ENCODE measurements at places on chromosomes 7 and 10.
A peak's percentile ranks its signal among the peaks of the same experiment; 100 is the strongest.

- no peak for DNase-seq
Observed at GRCh38 chr7:84108119-84108518, 86.5 kb downstream of the SEMA3A start.

GRCh38 chr7:156397249-156397648, 243.3 kb upstream of the RNF32 start:
- DNase-seq = no peak

- peak; percentile 37 for DNase-seq
Observed at GRCh38 chr10:102710609-102711008, 3.6 kb downstream of the ARL3 start.

DNA sequence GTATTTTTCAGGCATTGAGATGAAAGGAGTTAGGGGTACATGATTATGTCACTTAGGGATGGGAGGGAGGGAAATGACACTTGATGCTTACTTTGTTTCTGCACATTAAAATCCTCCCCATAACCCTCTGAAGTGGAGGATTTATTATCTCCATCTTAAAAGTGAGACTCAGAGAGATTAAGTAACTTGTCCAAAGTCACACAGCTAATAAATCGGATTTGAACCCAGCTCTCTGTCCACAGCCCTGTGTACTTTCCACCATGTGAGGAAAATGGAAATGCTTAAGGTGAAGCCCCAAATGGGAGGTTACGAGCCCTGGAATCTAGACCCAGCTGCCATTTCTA, 58.6 kb downstream of the HK1 start:
- no peak for DNase-seq

DNA sequence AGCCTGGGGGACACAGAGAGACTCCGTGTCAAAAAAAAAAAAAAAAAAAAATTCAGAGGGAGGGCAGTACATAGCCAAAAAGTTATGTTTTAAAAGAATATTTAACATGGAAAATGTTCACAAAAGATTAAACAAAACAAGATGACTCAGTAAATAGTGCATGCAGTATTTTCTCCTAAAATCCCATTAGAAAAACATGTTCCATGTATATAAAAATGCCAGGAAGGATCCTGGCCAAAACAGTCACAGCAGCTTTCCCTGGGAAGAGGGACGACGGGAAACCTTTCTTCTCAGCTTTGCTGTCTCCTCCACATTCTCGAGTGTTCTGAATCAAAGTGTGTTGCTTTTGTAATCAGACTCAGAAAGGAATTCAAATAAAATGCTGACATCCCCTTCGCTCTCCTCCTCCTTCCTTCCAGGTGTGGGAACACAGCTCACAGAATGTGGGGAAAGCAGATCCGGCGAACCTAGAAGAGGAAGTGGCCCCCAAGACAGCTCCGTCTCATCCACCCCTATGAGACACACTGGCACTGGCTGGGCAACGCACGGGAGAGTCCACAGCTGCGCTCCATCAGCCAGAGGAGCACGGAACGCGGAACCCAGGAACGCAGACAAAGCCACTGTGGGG, 139.4 kb downstream of the MAD1L1 start:
- DNase-seq = no peak

DNA sequence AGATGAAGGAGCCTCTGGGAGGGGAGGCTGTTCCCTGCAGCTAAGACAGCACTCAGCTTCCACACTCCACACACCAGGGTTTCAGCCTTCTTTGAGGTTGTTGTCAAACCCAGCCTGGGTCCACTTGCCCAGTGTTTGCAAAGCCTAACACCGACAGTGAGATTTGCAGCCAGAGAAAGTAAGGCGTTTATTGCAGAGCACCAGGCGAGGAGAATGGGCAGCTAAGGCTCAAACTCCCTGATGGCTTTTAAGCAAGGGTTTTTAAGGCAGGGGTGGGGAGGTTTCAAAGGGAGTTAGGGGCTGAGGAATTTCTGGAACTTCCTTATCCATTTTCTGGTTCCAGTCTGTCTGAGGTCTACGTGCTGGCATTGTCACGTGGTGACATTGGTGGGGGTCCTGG, 4.7 kb upstream of the ZNF775 start:
- DNase-seq = no peak

- no peak for DNase-seq
Observed at GRCh38 chr10:126518218-126519080, 130.2 kb upstream of the ADAM12 start.

DNA sequence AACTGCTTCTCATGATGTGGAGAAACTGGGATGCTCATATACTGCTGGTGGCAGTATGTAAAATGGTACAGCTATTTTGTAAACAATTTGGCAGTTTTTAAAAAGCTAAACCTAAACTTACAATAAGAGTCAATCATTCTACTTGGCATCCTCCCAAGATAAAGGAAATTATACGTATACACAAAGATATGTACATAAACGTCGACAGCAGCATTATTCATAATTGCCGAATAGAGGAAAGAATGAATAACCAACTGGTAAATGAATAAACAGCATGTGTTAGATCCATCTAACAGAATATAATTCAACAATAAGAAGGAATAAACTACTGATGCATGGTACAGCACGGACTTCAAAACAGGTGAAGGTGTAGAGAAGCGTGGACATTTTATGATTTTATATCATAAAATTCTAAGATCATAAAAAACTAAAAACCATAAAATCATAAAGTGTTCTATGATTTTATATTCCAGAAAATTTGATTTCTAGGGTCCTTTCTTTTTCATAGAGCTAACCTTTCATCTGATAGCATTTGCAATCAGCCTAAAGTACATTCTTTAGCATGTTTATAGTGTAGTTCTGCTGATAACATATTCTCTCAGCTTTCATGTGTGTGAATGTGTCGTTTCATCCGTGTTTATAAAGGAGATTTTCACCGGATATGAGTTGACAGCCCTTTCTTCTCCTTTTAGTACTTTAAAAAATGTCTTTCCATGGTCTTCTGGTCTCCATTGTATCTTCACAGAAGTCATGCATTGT, 261.5 kb downstream of the DIP2C start:
- no peak for DNase-seq

DNA sequence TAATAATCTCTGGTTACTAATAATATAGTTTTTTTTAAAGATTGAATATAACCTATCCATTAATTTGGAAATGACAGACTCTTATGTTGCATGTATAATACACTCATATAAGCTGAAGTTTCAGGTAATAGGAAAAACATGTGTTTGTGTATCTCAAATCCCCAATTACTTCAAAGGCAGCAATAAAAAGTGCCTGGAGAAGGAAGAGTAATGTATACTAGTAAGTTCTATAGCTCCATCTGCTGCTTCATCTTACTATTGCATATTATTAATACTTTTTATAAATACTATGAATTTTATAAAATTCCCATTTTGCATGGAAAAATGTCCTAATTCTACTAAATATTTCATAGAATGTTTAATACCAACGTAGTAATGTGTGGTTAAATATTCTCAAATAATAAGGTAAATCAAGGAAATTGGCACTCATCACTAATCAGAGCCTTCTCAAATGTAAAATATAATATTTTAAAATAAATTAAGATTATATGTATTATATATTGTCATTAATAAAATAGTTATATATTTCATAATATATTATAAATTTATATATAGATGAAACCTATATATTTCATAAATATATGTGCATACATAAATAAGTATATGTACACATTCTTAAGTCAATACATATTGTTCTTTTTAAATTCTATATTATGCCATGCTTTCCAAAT, 311.9 kb downstream of the HGF start:
- DNase-seq = no peak

- DNase-seq = no peak
Observed at GRCh38 chr7:1915956-1916600, 246.0 kb downstream of the ELFN1 start.

DNA sequence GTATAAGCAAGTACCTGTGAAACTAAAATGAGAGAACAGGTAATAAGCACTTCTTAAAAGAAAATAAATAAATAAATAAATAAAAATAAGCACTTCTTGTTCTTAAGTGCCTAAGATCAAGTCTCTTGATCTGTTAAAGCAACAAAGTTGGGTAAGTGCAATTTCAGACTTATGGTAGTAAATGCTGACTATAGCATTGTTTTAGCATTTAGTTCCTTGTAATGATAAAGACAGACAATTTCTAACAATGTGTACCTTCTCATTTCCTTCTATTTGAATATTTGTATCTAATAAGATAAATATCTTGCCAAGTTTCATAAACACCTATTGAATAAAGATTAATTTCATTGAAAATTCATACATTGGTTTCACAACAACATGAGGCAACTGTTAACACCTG, 87.4 kb downstream of the GALNT11 start:
- no peak for DNase-seq

GRCh38 chr10:87760195-87760905, 57.7 kb downstream of the ATAD1 start:
- no peak for DNase-seq

- DNase-seq = no peak
Observed at GRCh38 chr7:1604383-1604782, 34.6 kb upstream of the PSMG3 start.

- no peak for DNase-seq
Observed at GRCh38 chr7:29109899-29110298, 36.4 kb downstream of the CPVL start.

DNA sequence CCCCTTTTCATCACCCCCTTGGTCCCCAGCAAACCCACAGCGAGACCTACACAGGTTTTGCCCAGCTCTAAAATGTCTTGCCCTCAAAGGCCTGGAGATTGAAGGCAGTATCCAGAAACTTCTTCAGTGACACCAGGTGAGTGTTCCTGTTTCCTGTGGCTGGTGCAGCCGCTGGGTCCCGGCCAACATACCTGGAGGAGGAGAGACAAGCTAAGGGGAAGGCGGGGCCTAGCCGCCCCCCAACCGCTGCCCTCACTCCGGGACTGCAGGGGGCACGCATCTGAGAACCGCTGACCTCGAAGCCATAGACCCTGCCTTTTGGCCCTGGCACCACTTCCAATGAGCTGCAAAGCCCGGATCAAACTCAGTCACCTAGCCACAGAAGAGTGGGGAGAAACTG, 27.0 kb downstream of the OGDHL start:
- no peak for DNase-seq

- no peak for DNase-seq
Observed at GRCh38 chr10:69014171-69014570, 25.6 kb downstream of the KIFBP start.

GRCh38 chr7:98930921-98931320, 52.6 kb downstream of the TRRAP start:
- DNase-seq = no peak

DNA sequence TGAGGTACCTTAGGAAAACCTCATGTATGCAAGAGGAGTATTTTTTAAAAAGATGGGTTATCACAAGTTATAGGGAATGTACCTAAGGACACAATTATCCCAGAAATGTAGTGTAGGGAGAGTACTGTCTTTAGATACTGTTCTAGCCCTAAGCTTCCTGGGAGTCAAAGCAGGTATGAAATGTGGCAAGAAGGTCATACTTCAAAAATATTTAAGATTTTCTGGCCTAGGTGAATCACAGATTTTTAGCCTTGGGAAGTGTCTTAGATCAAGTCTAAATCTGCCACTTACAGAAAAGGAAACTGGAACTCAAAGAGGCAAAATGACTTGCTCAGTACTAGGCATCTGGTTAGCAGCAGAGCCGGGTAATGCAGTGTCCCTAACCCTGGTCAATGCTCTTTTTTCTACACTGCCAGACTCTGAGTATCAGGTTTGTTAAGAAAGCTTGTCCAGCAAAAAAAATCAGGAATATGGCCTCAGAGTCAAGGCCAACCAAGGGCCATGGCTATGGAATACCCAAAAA, 13.9 kb downstream of the PIK3AP1 start:
- DNase-seq = no peak

DNA sequence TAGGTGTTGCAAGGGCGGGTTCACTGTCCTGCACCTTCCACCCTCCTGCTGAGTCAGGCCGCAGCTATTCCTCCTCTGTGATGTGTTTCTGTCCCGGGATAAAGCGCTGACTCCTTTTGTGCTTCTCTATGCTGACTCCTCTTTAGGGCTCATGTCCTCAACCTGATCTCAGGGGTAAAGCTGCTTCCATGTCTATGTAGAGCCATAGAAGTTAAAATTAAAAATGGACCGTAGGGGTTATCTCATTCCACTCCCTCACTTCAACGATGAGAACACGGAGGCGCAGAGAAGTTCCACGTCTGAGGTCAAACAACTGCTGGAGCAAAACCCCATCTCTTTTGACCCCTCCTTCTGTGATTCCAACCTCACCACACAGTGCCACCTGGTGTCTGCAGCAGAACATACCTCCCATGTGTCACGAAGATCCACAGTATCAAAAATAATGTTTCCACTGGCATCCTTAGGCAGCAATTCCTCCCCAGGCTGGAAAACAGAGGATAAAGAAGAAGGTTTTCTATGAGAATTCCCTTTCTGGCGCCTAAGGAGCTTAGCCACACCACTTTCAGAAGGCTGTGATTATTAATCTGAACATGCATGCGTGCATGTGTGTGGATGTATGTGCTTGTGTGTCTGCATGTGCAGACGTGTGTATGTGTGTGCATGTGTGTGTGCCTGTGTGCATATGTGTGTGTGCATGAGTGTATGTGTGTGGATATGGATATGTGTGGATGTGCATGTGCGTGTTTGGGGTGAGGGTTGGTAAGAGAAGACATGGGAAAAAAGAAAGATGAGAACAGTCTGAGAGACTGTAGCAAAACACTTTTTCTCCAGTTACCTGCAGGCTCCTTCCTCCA, 81.2 kb upstream of the UCN3 start:
- no peak for DNase-seq

DNA sequence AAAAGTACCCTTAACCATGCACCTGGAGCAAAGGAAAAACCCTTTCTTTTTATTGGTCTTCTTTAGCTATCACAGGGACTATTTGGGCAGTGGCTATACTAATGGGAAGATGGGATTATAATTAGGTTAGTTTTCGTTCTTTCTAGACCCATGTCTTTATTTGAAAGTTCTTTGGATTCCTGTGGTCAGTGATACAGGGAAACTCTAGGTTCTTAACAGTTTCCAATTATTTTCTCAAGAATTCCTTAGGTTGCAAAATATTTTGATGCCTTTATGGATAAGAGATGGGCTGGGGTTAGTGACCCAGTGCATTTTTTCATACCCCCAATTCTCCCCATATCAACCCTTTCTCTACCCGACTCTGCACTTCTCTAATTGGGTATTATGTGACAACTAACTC, 49.0 kb downstream of the ADD3 start:
- peak; percentile 68 for DNase-seq

GRCh38 chr7:41047789-41048191, 655.1 kb downstream of the INHBA start:
- DNase-seq = peak; percentile 47

DNA sequence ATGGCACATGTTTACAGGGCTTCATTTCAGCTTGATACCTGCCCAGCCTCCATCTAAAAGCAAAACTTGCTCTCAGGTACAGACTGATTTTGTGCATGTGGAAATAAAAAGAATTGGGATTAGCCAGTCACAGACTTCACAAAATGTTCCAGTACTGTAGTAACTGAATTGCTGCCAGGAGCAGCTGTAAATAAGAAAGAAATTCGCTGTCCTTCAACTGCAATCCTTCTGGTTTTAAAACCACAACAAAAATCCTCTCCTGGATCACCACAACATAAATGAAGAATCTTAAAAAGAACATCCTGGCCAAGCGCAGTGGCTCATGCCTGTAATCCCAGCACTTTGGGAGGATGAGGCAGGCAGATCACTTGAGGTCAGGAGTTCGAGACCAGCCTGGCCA, 3.9 kb upstream of the MIOS start:
- peak; percentile 73 for DNase-seq

GRCh38 chr7:8151161-8151725, 110.7 kb downstream of the ICA1 start:
- no peak for DNase-seq

Data from GM04503 (cell line).